ENCODE measurements at places on chromosomes 1 and 21.

DNA sequence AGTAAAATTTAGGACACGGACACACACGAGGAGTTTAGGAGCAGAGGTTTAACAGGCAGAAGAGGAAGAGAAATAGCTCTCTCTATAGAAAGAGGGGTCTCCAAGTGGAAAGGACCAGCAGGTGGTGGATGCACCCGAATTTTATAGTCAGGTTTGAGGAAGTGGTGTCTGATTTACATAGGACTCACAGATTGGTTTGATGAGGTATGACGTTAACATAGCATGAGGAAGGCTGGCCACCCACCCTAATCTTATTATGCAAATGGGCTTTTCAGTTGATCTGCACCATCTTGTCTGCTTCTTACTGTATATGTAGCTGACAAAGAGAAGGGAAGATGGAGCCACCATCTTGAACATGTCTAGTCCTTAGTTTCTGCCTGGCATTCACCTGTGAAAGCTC, 52.5 kb upstream of the RGS2 start:
- DNase-seq = no peak

GRCh38 chr1:169113613-169114119, 7.2 kb downstream of the ATP1B1 start:
- DNase-seq = no peak

DNA sequence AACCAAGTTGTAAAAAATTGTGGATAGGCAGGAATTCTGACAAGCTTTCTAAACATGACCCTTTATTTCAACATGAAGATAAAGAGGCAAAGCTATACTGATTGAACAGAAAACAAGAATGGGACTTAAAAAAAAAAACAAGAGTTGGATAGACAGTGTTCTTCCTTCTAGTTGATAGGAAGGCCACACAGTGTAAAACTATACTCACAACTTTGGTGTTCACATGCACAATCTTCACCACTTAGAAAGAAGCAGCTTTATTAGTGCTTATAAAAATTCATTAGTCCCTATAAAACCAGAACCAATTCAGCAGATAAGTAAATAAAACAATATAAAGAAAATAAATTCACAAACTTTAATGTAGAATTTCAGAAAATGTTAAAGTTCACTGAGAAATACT, 101.8 kb downstream of the AKT3 start:
- DNase-seq = no peak

DNA sequence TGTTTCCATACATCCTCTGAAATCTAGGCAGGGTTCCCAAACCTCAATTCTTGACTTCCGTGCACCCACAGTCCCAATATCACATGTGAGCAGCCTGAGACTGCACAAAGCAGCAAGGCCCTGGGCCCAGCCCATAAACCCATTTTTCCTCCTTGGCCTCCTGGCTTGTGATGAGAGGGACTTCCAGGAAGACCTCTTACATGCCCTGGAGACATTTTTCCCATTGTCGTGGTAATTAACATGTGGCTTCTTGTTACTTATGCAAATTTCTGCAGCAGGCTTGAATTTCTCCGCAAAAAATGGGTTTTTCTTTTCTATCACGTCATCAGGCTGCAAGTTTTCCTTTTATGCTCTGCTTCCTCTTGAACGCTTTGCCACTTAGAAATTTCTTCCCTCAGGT, 3.3 kb upstream of the PIGK start:
- no peak for DNase-seq

GRCh38 chr1:36109041-36109679, 15.9 kb downstream of the COL8A2 start:
- DNase-seq = peak; percentile 76

DNA sequence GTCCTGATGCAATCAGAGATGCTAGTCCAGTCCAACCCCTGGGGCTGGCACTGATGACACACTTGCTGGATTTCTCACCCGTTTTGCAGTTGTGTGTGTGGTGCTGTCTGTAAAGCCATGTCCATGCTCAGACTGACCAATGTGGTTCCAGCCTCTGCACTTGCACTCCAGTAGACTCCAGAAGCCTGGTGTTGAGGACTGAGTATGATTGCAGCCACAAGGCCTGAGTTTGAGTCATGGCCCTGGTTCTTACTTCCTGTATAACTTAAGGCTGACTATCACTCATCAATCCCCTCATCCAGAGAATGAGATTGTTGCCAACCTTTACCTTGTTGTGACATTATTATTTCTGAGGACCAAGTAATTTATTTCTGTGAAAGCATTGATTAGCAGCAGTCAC, 34.8 kb upstream of the IKBKE start:
- DNase-seq = no peak

DNA sequence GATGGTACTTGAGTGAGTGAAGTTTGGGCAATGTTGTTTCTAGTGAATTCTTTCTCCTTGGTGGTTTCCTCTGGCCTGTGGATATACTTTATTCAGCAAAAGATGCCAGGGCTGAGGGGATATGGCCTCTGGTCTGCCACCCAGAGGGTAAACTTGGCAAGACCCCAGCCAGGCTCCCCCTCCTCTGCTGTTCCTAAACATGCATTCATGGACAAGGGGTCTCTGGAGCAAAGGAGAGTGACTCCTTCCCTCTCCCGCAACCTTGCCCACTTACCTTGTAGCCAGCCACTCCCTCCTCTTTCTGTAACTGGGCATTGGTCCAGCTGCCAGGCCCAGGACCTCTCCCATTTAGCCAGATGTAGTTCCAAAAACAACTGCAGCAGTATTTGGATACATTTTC, 43.8 kb downstream of the RUNX3 start:
- DNase-seq = peak; percentile 37

DNA sequence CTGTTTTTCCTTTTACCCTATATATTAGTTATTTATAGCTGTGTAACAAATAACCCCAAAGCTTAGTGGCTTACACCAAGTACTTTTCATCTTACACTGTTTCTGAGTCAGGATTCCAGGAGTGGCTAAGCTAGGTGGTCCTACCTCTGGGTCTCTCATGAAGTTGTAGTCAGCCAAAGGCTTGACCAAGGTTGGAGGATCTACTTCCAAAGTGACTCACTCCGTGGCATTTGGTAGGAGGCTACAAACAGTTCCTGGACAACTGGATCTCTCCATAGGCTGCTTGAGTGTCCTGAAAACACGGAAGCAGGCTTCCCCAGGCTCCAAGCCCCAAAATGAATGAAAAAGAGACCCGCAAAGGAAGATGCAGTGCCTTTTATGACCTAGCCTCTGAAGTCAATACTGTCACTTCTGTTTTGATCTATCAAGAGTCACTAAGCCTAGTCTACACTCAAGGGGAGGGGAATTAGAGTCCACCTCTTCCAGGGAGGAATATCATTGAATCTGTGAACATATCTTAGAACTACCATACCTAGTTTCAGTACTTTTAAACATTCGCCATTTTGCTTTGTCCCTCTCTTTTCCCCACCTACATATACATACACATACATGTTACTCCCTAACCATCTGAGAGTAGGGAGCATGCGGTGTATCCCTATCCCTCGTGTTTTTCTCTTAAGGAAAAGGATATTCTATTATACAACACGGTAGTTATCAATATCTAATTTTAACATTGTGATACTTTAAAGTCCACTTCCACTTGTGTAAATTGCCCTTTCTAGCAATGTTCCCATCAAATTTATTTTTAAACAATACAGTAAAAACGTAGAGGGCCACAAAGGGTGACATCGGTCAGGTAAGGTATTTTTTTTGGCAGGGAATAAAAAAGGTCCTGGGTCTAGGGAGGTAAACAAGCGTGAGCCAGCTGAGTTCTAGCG, 67.2 kb downstream of the SLC35A3 start:
- DNase-seq = no peak

GRCh38 chr21:38542263-38542662, 44.0 kb upstream of the ERG start:
- no peak for DNase-seq

GRCh38 chr1:8985915-8986813, 40.1 kb downstream of the SLC2A7 start:
- no peak for DNase-seq

GRCh38 chr1:201447903-201448871, 20.8 kb downstream of the PHLDA3 start:
- peak; percentile 83 for DNase-seq

DNA sequence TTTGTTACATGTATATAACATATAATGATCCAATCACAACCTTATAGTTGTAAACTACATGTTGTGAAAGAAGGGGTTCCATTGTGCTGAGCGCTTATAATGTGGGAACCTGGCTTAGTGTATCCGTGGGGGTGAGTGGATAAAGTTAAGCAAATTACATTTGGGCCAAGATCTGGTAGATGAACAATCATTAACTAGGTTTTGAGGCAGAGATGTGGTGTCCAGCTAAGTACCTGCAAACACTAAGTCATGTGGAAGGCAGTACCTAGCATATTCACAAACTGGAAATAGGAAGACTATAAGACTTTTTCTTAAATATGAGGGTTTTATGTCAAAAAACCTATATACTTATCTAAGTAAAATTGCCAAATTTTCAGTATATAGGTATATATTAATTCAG, 167.2 kb upstream of the PDE4B start:
- no peak for DNase-seq

- peak; percentile 69 for DNase-seq
These were observed 11.5 kb upstream of the KCNAB2 start for GRCh38 chr1:6033986-6034749.

DNA sequence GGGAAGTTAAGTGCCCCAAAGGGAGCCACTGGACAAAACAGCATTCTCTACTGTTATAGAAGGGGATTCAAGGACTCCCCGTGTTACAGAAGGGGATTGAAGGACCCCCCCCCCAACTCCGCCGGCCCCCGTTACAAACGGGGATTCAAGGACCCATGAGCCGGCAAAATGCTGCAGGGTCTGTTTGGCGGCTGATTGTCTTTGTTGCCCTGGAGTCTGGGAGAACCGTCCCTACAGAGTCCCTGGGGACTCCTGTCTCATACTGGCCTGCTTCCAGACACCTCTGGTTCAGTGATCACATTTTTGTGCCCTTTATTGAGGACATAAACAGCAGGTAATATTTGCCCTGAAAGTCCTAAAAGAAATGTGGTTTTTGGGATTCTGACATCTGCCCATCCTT, 96.4 kb downstream of the SYF2 start:
- peak; percentile 9 for DNase-seq

- no peak for DNase-seq
These were observed 295.4 kb downstream of the CTH start for GRCh38 chr1:70706381-70707037.

DNA sequence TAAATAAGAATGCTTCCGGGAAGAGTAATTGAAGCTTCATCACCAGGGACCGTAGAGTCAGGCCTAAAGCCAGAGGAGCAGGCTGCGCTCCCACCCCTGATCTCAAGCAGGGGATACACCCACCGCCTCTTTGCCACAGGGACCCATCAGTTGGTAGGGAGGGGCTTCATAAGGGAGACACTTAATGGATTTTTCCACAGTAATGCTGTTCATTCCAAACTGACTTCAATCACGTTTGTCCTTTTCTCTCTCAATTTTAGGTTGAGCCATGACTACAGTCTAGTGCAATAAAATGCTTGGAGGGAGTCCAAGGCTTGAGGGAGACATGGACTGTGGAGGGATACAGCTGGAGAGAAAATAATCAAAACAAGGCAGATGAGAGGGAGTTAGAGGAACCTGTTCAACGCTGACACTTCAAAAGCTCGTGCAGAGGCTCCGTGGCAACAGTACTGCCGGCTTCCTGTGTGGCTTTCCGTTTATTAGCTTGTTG, 111.5 kb downstream of the SEC16B start:
- DNase-seq = no peak

- DNase-seq = no peak
These were observed 152.9 kb upstream of the EDN2 start for GRCh38 chr1:41637367-41637766.

- no peak for DNase-seq
These were observed 1.8 kb downstream of the RER1 start for GRCh38 chr1:2393471-2393877.

DNA sequence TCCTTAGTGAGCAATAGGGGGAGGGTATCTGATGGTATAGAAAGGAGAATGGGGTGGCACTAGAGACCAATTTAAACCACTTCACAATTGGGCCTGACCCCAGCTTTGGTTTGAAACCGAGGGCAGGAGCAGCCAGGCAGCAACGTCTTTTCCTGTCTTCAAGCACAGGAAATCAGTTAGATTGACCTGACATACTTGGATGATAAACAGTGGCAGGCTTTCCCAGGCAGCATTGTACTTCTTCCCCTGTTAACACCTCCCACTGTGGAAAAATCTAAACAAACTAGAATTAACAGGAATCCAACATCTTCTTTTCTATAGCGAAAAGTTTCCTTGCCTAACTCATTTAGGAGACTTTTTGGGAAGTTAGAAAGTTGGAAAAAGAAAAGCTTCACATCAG, 40.6 kb downstream of the SELL start:
- DNase-seq = no peak

GRCh38 chr1:165240492-165240891, 116.0 kb downstream of the LMX1A start:
- DNase-seq = no peak

GRCh38 chr1:78894811-78895210, 111.7 kb downstream of the ADGRL4 start:
- DNase-seq = no peak

DNA sequence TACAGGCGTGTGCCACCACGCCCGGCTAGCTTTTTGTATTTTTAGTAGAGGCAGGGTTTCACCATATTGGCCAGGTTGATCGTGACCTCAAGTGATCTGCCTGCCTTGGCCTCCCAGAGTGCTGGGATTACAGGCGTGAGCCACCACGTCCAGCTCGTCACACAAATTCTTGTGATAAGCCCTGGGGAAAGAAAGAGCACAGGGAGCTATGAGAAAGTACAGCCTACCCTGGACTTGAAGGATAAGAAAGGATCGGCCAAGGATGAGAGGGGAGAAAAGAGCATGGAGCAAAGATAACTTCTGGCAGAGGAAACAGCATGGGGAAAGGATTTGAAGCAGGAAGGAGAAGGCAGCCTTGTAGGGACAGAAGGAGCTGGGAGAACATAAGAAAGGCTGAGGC, 29.2 kb downstream of the SESN2 start:
- no peak for DNase-seq

DNA sequence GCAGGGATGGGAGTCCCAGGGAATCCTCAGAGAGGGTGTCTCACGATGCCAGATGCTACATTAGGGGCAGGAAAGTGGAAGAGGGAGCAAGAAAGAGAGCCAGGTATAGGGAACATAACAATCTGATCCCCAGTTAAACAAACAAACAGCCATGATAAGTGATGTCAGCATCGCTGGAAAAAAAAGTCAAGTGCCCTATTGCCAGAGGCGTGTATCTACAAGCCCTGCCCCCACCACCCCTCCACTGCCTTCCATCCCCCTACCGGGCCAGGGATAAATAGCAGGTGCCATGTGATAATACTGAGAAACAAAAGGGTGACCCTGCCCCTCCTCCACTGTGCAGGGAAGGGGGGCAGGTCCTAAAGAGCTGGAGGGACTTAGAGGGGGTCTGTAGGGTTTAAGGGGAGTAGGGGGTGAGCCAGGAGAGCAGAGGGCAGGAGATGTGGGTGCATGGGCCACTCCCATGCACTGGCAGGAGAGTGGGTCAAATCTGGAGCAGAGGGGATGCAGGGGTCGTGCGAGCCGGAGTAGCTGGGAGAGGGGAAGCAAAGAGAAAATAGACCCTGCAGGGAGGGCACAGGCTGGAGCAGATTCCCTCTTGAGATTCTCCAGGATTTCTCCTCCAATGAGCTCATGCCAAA, 3.4 kb downstream of the SLC26A9 start:
- no peak for DNase-seq
